ENCODE measurements at places on chromosomes 11 and 22.

DNA sequence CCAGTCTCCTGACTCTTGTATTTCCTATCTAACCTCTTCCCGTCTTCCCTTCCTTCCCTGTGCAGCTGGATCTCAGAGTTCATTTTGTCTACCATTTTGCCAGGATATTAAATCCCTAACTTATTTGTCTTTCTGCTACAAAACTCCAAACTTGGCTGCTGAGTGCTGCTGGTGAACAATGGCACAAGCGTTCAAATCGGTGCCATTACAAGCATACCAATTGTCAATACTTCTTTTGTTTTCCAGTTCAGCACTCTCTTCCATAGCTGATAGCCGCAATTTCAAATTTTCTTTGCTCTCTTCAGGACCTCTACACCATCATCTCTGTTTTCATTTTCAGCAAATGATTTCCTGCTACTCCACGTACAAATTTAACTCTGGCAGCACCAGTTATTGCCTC, 13.4 kb downstream of the IL18 start:
- no peak for DNase-seq

GRCh38 chr11:64266339-64266738, 15.0 kb downstream of the PLCB3 start:
- no peak for DNase-seq

DNA sequence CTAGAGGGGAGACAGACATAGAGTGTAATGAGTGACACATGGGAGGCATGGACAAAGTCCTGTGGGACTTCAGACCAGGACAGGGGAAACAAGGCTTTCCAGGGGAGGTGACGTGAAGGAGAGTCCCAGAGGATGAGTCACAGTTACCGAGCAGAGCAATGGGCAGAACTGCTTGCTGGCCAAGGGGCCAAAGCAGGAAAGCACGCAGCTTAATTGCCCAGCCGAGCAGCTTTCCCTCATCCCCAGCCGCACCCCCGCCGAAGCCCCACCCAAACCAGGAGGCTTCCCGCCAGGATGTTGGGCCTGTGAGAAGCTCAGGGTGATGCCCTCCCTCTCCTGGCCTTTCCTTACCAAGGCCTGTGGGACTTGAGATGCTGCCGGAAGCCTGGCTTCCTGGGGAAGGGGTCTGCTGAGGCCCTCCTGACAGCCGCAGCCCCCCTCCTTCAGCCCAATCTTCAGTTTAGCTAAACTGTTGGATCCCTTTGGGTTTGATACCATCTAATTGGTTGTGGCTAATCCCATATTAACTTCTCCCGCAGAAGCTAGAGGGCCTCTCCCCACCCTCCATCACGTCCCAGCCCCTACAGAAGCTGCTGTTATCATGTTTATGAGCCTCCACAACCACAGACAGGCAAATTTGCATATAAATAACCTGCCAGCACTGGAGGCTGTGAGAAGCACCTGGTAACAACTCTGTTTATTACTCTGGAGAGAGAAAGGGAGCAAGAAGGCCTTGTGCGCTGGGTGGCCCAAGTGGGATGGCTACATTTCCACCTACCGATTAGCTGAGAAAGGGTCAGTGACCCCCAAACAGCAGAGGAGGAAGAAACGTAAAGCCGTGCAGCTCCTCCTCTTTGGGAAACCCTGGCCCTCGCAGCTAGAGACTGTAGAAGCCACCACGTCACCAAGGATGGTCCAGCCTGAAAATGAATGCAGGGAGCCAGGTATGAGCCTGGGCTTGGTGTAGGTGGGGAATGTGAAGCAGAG, 80.0 kb downstream of the TRIM29 start:
- DNase-seq: no peak

GRCh38 chr11:60878245-60879101, 11.1 kb downstream of the ZP1 start:
- no peak for DNase-seq

- DNase-seq: no peak
Measured at GRCh38 chr11:2207212-2207611, 35.6 kb upstream of the TH start.

- DNase-seq: no peak
Measured at GRCh38 chr11:130671801-130672700, 223.6 kb downstream of the ADAMTS15 start.

DNA sequence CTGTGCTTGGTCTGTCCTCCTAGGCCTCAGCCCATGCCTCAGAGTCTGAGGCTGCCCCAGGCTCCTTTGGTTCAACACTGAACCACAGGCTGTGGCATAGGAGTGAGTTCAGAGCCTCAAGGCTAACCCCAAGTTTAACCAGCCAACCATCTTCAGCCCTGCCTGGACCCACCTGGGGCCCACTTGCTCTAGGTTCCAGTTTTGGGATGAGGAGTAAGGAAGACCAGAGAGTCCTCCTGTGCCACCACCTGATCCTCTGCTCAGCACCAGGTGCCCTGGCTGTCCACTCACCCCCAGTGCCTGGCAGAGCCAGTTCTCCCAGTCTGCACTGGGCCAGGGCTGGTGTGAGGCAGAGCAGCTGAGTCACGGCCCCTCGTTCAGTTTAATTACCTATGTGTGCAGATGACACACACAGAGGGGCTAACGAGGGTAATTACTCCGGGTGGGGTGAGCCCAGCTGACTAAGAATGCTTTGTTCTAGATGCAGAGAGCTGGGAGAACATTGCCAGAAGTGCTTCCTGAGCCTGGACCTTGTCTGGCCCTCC, 12.0 kb upstream of the TMPRSS13 start:
- DNase-seq: no peak

DNA sequence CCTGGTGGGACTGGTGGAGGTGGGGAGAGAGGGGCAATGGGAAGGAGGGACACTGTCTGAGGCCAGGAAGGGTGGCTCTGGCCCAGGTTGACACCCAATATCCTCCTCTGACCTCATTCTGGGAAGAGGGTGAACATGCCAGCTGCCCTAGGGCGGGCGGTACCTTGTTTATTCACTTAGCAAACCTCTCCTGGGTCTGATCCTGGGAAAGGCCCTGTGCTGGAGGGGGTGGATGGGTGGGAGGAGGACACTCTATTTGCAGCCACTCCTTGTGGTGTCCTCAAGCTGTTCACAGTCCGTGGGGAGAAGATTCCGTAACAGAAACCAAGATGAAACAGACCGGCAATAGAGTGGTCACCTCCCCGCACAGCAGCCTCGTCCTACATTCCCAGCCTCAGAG, 49.7 kb upstream of the EIF3D start:
- DNase-seq: no peak

DNA sequence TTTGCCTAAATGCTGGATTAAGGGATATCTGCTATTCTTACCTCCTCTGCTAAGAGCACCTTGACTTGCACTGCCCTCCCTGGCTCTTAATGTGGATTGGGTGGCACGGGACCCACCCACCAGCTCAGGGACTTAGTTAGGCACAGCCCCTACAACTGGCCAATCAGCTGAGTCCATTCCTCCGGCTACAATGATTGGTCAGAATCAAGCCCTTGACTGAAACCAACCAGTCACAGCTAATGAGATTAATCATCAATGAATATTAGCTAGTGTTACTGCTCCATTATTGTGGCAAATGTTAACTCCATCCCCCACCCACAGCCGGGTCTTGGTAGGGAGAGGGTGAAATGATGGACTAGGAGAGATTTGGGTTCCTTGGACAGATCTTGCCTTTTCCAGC, 328.0 kb downstream of the MN1 start:
- DNase-seq: no peak

GRCh38 chr22:39617342-39617741, 46.8 kb downstream of the CACNA1I start:
- DNase-seq: no peak

- DNase-seq: no peak
Measured at GRCh38 chr11:69834811-69835800, 15.9 kb upstream of the FGF3 start.

DNA sequence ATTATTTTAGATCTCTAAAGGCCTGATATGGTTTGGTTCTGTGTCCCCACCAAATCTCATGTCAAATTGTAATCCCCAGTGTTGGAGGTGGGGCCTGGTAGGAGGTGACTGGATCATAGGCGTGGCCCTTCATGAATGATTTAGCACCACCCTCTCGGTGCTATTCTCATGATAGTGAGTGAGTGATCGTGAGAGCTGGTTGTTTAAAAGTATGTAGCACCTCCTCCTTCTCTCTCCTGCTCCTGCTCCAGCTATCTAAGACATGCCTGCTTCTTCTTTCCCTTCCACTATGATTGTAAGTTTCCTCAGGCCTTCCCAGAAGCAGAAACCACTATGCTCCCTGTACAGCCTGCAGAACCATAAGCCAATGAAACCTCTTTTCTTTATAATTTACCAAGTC, 114.1 kb downstream of the SERGEF start:
- DNase-seq: no peak

DNA sequence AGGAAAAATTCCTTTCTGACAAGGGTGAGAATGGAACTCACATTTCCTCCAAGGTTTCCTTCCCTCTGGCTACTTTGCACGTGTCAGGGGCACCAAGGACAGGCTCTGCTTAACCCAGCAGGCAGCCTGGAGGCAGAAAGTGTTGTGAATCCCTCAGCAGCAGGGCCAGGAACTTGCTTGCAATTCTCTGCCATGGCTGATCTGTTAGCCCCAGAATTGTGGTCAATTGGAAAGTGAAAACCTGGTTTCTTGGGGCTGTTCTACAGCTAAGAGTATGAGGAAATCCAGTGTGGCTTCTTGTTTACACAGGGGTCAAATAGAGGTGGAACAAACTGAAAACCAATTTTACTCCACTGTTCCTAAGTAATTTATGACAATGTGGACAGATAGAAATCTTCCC, 38.3 kb upstream of the CEP295 start:
- DNase-seq: no peak

DNA sequence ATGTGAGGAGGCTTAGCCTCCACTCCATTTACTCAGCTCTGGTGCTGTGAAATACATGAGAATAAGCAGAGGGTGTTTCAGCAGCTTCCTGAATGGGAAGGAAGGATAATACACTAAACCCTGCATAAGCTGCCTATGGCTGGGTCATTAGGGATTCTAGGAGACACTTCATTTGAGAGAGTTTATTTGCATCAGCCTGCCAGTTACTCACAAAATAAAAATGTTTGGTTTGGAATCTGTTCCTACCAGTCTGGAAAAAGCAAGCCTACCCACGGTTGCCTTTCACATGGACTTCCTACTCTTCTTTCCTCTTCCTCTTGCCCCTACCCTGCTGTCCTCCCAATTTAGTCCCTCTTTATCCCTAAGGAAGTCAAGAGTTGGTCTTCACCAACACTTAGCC, 20.5 kb downstream of the SLC1A2 start:
- DNase-seq: no peak

- no peak for DNase-seq
Measured at GRCh38 chr11:19922689-19923035, 210.0 kb downstream of the NAV2 start.

DNA sequence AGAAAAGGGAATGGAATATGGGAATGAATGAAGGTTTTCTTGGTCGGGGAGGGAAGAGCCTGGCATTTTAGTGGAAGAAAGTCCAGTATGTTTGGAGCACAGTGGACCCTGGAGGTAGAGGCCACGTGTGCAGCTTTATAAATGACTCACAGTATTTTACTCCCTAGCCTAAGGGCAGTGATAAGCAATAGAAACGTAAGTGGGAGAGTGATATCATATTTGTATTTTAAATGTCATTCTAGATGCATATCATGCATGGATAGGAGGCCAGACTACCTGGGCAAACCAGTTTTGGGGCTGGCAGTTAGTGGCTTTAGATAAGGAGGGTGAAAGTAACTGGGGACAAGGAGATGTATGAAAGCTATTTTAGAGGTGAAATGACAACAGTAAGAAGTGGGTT, 174.1 kb downstream of the ARHGAP42 start:
- DNase-seq: no peak

- DNase-seq: no peak
Measured at GRCh38 chr22:20591660-20592310, 84.4 kb downstream of the MED15 start.

DNA sequence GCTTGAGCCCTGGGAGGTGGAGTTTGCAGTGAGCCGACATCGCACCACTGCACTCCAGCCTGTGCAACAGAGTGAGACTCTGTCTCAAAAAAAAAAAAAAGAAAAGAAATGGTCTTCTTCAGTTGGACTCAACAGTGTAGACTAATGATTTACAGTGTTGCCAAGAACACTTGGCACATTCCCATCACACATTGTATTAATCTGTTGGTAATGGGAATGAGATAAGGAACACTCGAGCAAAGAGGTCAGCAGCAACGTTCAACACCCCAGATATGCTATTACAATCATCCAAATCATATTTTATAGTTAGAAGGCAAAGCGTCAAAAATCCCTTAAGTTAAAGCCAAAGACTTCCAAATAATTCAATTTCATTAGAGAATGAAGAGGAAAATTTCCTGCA, 14.5 kb downstream of the CDON start:
- no peak for DNase-seq

DNA sequence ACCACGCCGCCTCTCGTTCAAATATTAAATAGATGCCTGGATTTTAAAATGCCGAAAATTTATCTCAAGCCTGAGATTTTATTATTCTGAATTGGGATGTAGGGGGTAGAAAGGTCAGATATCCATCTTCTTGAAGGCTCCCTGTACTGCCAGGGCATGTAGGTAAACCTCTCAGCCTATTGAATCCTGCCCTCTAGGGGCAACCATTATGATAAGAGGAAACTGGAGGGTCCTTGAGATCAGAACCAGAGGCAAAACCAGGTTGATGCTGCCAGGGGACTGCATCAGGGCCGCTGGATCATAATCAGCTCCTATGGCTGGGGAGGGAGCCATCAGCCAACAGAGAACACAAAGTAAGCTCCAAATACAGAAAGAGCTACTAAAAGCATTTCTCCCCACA, 92.4 kb downstream of the KCNC1 start:
- DNase-seq: no peak

DNA sequence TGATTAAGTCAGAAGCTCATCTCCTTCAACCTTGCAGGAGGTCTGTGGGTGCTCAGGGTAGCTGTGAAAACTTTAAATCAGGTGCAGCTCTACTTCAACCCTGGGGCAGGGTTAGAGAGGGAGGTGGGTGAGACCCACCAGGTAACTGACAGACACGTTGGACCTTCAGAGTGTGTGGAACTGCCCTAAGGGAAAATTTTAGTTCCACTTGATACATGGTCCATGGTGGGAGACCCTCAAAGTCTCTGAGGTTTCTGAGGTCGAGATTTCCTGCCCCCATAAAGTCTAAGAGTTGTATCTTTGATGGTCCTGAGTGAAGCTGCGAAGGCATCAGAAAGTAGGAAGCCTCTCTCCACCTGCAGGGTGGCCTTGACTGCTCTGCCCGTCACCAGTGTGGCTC, 23.9 kb upstream of the NNMT start:
- DNase-seq: no peak

- no peak for DNase-seq
Measured at GRCh38 chr11:130418756-130419155, 9.7 kb downstream of the ADAMTS8 start.

All from NCI-H187 treated with DMSO at 0.1 percent for 48 hours (cell line).